ENCODE measurements at places on chromosomes 6 and 20. TPM values are rescaled to one million over a fixed set of nuclear protein-coding genes. Genes with fewer than 3 reads are reported as not detected.

Gene SOX4
- 39.6 TPM for total RNA-seq

Gene PLN
- total RNA-seq, result not detected

Gene RAD21L1
- total RNA-seq, result not detected

Gene TMEM217
- 2.6 TPM for total RNA-seq

Gene METTL24
- 0.97 TPM for total RNA-seq

Gene ISM1
- total RNA-seq, result 32.1 TPM

Gene PRRT1
- 0.54 TPM for total RNA-seq

Gene KCNK17
- not detected for total RNA-seq

Gene SLC32A1
- total RNA-seq, result not detected

Gene EMILIN3
- total RNA-seq, result not detected

Gene TRIM31
- not detected for total RNA-seq

Gene AGER
- total RNA-seq, result 0.78 TPM

Gene SRF
- 11.9 TPM for total RNA-seq

Gene NKAPL
- total RNA-seq, result 0.78 TPM

Gene KCNK16
- not detected for total RNA-seq

Gene PPP1R14C
- total RNA-seq, result 13.9 TPM

Gene STK4
- total RNA-seq, result 26.5 TPM

Gene BPI
- total RNA-seq, result not detected

Gene FHL5
- not detected for total RNA-seq

Gene CDSN
- total RNA-seq, result not detected

Gene AURKA
- total RNA-seq, result 26.7 TPM

Gene OTOR
- total RNA-seq, result not detected

Gene EPPIN
- total RNA-seq, result not detected

Gene TP53RK
- total RNA-seq, result 14.7 TPM

Gene LAMP5
- total RNA-seq, result 0.26 TPM

Gene CASP8AP2
- 20.1 TPM for total RNA-seq

Gene TFAP2D
- total RNA-seq, result not detected

Gene PNPLA1
- total RNA-seq, result not detected

Gene BHLHE23
- total RNA-seq, result not detected

Gene PGC
- not detected for total RNA-seq

Gene TUBB2B
- 31.1 TPM for total RNA-seq
